ENCODE measurements at places on chromosomes 7 and 10.

DNA sequence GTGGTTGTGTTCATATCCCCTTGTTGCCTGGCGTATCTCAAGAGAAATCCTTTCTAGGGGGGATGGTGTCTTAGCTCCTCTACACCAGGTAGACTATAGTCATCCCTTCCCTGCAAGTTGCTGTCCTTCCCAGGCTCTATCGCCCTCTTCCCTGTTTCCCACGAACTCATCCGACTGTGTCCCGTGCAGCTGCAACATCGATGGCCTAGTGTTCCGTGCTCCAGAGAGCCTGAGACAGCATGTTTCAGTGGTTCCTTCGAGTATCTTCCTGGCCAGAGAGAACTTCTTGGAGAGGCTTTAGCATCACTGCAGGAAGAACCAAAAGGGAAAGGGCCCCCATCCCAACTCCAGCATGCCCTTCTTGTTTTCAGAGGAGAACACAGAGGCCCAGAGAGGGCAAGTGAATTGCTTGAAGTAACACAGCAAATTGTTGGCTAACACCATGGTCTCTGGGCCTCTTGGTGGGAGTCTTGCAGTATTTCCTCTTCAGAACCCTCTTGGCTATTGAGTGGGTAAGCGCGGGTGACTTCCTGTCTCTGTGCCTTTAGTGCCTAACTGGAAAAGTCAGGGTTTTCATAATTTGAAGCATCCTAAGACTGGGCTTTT lies 162.9 kb downstream of the RGS10 start:
- DNase-seq: no peak

GRCh38 chr10:116146372-116147140 lies 126.5 kb downstream of the GFRA1 start:
- DNase-seq: no peak

- no peak for DNase-seq
These were observed 46.6 kb downstream of the BPGM start for GRCh38 chr7:134693256-134693655.

DNA sequence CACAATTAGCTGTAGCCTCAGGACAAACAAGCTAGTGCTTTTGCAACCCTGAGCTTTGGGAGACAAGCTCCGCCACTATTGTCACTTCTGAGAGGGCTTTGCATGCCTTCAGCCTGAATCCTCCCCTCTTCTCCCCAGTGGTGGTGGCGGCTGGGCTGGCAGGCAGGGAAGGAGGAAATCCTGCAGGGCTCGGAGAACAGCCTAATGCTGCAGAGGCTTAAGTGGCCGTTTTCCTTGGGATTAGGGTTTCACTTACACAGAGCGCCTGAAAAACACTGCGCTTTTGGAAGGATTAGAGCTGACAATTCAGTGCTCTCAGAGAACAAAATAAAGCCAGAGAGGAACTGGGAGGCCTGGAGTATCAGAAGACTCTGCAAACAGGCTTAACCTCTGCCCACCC lies 71.3 kb downstream of the PAX2 start:
- DNase-seq: no peak

DNA sequence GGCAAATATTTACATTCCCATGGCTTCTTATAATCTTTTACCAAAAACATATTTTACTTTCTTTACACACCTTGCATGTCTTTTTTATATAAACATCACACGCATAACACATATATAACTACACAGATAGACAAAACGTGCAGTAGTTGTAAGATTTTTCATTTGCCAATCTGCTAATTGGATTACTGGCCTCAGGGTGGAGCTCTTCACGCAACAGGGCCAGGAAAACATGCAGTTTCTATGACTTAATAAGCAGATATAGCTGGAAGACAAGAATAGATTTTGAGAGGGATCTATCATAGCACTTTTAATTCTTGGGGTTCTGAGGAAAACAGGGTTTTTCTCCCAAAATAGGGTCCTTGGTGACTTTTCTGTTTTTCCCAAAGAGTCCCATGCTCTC lies 12.7 kb downstream of the ACADSB start:
- no peak for DNase-seq

GRCh38 chr7:112272921-112273561 lies 66.5 kb downstream of the ZNF277 start:
- DNase-seq: no peak

GRCh38 chr7:98294798-98295382 lies 13.4 kb downstream of the BRI3 start:
- DNase-seq: no peak

- no peak for DNase-seq
These were observed 15.9 kb downstream of the NT5C2 start for GRCh38 chr10:103177123-103177522.

DNA sequence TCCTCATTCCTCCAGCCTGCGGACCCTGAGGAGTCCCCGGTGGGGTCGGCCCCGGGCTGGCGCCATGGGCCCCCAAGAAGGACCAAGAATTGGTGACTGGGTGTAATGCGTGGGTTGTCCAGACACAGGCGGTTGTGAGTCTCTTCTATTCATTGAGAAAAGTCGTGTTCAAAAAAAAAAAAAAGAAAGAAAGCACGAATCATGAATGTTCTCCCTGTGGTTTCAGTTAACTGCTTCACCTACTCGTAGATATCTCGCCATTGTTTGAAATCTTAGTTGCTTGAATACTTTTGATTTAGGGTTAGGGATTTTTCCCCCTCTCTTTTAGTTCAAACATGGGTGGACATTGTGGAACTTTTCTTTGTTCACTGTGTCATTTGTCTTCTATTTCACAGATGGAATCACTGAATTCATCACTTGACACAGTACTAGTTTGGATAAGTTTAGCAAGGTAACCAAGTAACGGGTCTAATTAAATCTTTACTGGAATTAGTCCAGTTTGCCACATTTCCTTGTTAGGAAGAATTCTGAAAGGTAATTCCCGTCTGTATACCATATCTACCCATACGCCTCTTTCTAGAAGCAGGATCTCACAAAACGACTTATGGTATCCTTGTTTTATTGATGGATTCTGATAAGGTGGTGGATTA lies 775 bp downstream of the STARD3NL start:
- DNase-seq: peak; percentile 36

- DNase-seq: no peak
These were observed 172.6 kb downstream of the FGFR2 start for GRCh38 chr10:121425623-121426022.

DNA sequence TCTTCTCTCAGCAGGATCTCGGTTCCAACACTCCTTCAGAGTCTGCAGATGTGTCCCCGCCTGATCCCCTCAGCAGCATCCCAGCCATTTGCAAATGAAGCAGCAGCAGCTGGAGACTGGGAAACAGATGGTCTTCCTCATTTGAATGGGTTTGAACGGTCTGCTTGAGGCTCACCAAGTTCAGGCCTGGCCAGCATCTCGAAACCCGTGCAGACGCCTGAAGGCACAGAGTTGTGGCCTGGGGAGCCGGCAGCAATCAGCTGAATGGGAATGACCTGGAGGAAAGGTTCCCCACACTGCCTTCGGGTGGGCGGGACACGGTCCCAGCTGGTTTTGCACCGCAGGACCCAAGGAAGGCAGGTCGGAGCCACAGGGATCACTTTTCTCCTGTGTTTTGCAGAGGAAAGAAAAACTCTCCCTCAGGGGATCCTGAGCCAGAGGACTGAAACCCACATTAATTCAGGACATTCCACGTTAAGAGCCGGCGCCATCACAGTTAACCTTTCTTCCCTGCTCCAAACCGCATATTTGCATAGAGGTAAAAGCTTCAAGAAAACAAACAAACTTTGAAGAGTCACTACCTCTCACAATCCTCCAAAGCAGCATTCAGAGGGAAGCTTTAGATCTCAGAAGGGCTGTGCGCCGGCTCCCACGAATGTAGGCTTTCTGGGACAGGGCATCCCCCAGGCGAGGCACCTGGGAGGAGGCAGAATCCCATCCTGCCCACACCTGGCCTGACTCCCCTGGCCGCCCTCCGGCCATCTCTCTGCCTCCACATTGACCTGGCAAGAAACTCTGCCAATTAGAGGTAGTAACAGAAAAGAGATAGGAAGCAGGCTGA lies 17.7 kb downstream of the FGFR2 start:
- DNase-seq: no peak
